ENCODE measurements at places on chromosomes 7 and 10. TPM values are rescaled to one million over a fixed set of nuclear protein-coding genes. Genes with fewer than 3 reads are reported as not detected.
A peak's percentile ranks its signal among the peaks of the same experiment; 100 is the strongest.

GRCh38 chr10:6216916-6217315 lies 14.2 kb downstream of the PFKFB3 start:
- H3K36me3 ChIP-seq = peaks cover 58% of the 10 kb centered on the region
- H3K27ac ChIP-seq = peak overlapping the region; percentile 16
- peaks cover 3% of the 10 kb centered on the region for H3K4me1 ChIP-seq
- H3K27me3 ChIP-seq = no peaks in the 10 kb centered on the region

DNA sequence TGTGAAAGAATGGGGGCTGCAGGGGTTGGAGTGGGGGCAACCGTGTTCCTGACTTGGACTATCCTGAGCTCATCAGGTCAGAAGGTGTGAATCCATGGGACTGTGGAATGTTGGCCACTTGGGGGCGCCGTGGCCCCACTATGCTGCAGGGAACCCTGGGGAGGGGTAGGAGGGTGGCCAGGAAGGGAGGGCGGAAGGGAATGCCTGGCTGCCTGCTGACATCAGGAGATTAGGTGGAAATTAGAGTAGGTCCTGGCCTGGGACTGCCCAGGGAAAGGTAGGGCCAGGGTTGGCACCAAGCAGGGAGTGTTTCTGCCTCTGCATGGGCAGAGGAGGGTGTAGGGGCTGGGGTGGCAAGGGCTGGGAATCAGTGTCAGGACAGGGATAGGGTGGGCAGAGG lies 65.8 kb upstream of the PRSS58 start:
- H3K36me3 ChIP-seq = no peaks in the 10 kb centered on the region
- no peak for DNase-seq
- H3K27me3 ChIP-seq = peaks cover 11% of the 10 kb centered on the region
- H3K27ac ChIP-seq = peak overlapping the region; percentile 63
- H3K4me3 ChIP-seq = no peak overlapping the region
- peaks cover 16% of the 10 kb centered on the region for H3K4me1 ChIP-seq

- H3K4me1 ChIP-seq = peaks cover 22% of the 10 kb centered on the region
- no peaks in the 10 kb centered on the region for H3K27me3 ChIP-seq
- H3K4me3 ChIP-seq = no peak overlapping the region
- no peak overlapping the region for H3K27ac ChIP-seq
- H3K36me3 ChIP-seq = peaks cover 75% of the 10 kb centered on the region
These were observed 19.1 kb downstream of the NACAD start for GRCh38 chr7:45069444-45070253.

DNA sequence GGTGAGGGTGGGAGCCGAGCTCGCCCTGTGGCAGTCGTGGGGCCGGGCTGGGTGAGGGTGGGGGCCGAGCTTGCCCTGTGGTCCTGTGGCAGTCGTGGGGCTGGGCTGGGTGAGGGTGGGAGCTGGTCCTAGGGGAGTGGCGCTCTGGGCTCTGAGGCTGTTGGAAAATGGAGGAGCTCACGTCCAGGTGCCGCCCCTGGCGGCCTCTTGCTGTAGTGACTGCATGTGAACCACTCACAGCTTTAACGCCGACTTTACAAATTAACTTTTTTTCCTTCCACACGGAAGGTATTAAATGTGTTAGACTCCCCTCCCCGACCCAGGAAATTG lies 312.6 kb downstream of the WDR37 start:
- peaks cover 9% of the 10 kb centered on the region for H3K27me3 ChIP-seq
- H3K36me3 ChIP-seq = no peaks in the 10 kb centered on the region
- no peak overlapping the region for H3K4me3 ChIP-seq

- no peak overlapping the region for H3K4me3 ChIP-seq
- DNase-seq = no peak
- H3K27me3 ChIP-seq = peaks cover 20% of the 10 kb centered on the region
- H3K36me3 ChIP-seq = no peaks in the 10 kb centered on the region
These were observed 43.9 kb downstream of the IFIT5 start for GRCh38 chr10:89458291-89458690.

- DNase-seq = no peak
- H3K4me1 ChIP-seq = no peaks in the 10 kb centered on the region
- H3K4me3 ChIP-seq = no peak overlapping the region
- H3K36me3 ChIP-seq = no peaks in the 10 kb centered on the region
- H3K27me3 ChIP-seq = no peaks in the 10 kb centered on the region
These were observed 740.4 kb upstream of the IGFBP3 start for GRCh38 chr7:46661431-46661830.

- H3K27me3 ChIP-seq = no peaks in the 10 kb centered on the region
- peaks cover 3% of the 10 kb centered on the region for H3K36me3 ChIP-seq
- H3K27ac ChIP-seq = no peak overlapping the region
- H3K4me3 ChIP-seq = no peak overlapping the region
- DNase-seq = no peak
These were observed 107.5 kb upstream of the ANLN start for GRCh38 chr7:36281945-36282717.

DNA sequence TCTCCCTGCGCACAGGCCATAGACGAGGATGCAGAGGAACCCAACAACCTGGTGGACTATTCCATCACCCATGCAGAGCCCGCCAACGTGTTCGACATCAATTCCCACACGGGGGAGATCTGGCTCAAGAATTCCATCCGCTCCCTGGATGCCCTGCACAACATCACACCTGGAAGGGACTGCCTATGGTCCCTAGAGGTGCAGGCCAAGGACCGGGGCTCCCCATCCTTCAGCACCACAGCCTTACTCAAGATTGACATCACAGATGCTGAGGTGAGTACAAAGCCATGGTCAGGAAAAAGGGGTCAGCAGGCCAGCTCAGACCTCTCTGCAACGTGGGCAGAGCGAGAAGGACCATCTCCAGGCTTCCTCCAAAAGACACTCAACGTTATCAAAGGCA lies 12.3 kb downstream of the LRIT2 start:
- H3K27me3 ChIP-seq = no peaks in the 10 kb centered on the region
- no peak for DNase-seq
- no peak overlapping the region for H3K4me3 ChIP-seq

DNA sequence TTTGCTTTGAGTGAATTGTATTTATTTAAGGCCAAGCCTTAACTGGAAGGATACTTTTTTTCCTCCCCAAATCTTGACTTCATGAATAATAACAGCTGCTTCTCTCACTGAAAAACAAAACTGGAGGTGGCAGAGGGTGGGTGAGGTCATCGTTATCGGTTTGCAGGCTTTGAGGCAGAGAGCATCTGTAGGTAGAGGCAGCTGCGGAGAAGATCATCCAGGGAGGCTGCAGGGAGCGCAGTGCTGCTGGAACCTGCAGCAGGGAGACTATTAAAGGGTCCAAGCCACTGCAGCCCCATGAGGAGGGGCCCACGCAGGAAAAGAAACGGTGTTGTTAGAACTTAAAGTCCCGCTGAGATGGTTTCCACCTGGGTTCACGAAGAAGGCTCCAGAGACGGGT lies 112.1 kb upstream of the SDK1 start:
- no peaks in the 10 kb centered on the region for H3K27me3 ChIP-seq
- H3K36me3 ChIP-seq = no peaks in the 10 kb centered on the region
- H3K27ac ChIP-seq = no peak overlapping the region
- no peaks in the 10 kb centered on the region for H3K4me1 ChIP-seq
- DNase-seq = no peak
- H3K4me3 ChIP-seq = no peak overlapping the region

GRCh38 chr7:90626013-90626412 lies 29.9 kb downstream of the CDK14 start:
- H3K4me1 ChIP-seq = no peaks in the 10 kb centered on the region
- H3K27ac ChIP-seq = no peak overlapping the region
- H3K36me3 ChIP-seq = no peaks in the 10 kb centered on the region
- no peaks in the 10 kb centered on the region for H3K27me3 ChIP-seq
- H3K4me3 ChIP-seq = no peak overlapping the region

The GARIN1A gene
- 0.92 TPM for total RNA-seq

The SPAG6 gene
- 0.75 TPM for total RNA-seq

The NPM3 gene
- 30.3 TPM for total RNA-seq

The ZCCHC24 gene
- total RNA-seq = 0.73 TPM

The FANK1 gene
- 0.31 TPM for total RNA-seq
